ENCODE measurements at places on chromosomes 16 and 17.
A peak's percentile ranks its signal among the peaks of the same experiment; 100 is the strongest.

- DNase-seq = no peak
Observed at GRCh38 chr16:12168074-12169000, 191.8 kb downstream of the SNX29 start.

DNA sequence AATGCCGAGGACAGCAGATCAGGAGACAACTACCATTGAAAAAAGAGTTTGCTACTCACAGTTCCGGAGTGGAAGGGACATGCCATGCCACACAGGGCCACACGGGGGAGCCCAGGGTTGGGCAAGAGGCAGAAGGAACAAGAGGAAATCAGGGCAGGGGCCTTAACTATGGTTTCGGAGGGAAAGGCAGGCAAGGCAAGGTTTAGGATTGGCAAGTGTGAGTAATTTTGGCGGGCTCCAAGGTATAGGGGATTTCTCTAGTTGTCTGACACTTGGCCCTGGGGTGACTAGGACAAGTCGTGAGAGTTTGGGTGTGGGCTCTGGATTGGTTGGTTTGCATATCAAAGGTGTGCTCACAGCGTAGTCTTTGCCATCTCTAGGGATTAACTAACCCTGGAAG is 27.0 kb upstream of the NTN1 start:
- DNase-seq = no peak

DNA sequence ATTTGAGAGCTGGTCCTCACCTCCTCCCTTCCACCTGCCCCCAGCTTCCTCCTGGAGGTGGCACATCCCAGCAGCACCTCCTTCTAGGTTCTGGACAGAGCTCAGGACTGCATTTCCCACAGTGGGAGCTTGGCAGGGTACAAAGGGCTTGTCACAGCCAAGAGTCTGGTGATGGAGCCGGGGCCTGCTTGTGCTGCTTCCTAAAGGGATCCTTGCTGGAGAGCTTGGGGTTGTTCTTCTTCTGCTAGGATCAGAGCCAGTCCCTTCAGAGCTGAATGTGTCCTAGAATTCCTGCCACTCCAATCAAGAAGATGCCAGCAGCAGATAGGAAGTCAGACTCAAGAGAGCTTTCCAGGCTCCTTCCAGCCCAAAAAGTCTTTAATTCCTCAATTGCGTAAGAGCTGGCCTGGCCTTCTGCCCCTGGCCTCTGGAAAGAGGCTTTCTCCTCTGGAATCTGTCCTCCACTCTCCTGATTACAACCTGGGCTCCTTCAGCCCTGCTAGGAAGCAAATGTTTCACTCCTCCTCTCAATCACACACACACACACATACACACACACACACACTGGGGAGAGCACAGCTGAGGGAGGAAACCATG is 4.4 kb downstream of the CD300E start:
- no peak for DNase-seq

GRCh38 chr17:65787503-65787902 is 226.1 kb upstream of the AXIN2 start:
- no peak for DNase-seq

GRCh38 chr17:49703557-49704277 is 4.0 kb downstream of the SLC35B1 start:
- no peak for DNase-seq

GRCh38 chr17:75318211-75318610 is 29.0 kb upstream of the SLC25A19 start:
- no peak for DNase-seq

DNA sequence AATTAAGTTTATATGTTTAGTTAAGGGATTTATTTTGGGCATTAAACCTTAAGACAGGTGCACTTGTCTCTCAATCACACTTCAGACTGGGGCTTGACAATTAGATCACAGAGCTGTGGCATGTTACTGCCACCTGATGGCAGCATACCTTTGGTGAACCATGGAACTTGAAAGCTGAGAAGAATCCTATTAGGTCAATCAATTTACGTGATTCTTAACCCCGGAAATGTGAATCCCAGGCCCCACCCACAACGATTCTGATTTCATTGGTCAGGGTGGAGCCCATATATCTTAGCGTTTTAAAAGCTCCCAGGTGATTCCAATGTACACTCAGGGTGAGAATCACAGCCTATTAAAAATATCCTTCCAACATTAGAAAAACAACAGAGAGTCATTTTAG is 91.0 kb downstream of the GSG1L start:
- no peak for DNase-seq

- no peak for DNase-seq
Observed at GRCh38 chr17:957856-958421, 21.6 kb downstream of the NXN start.

DNA sequence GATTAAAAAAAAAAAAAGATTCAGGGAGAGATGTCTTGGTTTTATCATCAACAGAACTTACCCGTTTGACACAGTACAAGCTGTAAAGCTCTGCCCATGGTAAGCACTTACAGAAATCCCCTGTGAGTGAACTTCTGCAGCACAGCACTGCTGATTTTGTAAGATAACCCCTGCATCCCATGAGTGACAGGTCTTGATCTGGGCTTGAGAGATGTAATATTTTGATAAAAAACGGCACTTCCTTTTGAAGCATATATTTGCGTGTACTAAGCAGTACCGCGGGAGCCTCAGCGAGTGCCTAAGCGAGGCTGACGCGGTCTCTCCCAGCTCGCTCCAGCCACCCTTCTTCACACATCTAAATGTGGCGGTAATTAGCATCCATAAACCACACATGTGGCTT is 50.5 kb downstream of the IKZF3 start:
- no peak for DNase-seq

GRCh38 chr16:24936151-24936550 is 79.0 kb downstream of the ARHGAP17 start:
- DNase-seq = no peak

GRCh38 chr16:54477714-54478113 is 191.1 kb upstream of the IRX3 start:
- DNase-seq = no peak

GRCh38 chr17:48429156-48429555 is 858 bp downstream of the SKAP1 start:
- DNase-seq = no peak

- DNase-seq = no peak
Observed at GRCh38 chr16:70660672-70661350, 14.5 kb downstream of the IL34 start.

- peak; percentile 59 for DNase-seq
Observed at GRCh38 chr17:7329997-7330637, 982 bp upstream of the NEURL4 start.

GRCh38 chr16:85086347-85087291 is 25.7 kb downstream of the CIBAR2 start:
- peak; percentile 15 for DNase-seq

DNA sequence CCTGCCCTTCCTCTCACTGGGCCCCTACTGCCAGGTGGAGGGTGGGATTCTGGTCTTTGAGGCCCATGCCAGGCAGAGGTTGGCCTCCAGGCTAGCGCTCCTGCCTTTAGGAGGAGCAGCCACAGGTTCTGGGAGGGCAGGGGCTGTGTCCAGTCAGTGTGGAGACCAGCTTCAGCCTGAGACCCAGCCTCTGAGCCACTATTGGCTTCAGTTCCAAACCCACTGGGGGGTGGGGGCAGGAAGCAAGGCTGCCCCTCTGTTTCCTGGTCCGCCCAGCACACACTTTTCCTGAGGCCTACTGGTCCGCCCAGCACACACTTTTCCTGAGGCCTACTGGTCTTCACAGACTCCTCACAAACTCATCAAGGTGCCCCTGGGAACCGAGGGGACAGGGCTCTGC is 16.4 kb downstream of the SLC5A10 start:
- DNase-seq = no peak

DNA sequence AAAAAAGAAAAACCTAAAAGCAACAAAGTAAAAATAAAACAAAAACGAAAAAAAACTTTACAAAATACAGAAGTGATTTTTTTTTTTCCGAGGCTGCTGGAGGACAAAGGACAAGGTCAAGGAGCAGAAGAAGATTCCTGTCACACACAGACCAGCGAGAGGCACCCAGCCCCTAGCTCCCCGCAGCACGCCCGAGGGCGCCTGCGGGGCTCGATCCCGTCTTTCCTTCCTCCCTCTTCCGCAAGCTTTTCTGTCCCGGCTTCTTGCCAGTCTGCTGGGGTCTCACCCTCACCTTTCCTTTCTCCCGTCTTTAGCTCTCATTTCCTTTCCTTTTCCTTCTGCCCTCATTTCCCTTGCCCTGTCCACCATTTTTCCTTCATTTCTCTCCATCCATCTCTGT is 66.1 kb upstream of the DNAH17 start:
- no peak for DNase-seq

- no peak for DNase-seq
Observed at GRCh38 chr17:62825182-62825581, 17.1 kb upstream of the MARCHF10 start.
